ENCODE measurements at places on chromosomes 5 and 9.

DNA sequence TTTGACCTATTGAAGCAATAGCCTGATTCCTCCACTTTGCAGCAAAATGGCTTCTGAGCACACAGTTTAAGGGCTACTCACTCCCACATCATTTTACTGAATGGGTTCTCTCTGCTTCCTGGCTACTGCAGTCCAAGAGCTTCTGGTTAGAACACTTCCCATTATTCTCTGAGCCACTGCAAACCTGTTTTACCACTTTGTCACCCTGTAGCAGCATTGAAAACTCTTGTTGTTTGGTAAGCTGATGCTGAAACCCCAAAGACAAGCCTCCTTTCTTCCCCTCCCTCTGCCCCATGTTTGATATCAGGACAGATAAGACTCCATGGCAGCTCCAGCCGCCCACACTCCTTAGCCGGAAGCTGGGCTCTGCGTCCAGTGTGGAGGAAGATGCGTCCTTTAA is 84.4 kb upstream of the RARS1 start:
- peak; percentile 72 for DNase-seq

GRCh38 chr9:128689293-128689774 is 312 bp downstream of the SET start:
- DNase-seq: no peak

DNA sequence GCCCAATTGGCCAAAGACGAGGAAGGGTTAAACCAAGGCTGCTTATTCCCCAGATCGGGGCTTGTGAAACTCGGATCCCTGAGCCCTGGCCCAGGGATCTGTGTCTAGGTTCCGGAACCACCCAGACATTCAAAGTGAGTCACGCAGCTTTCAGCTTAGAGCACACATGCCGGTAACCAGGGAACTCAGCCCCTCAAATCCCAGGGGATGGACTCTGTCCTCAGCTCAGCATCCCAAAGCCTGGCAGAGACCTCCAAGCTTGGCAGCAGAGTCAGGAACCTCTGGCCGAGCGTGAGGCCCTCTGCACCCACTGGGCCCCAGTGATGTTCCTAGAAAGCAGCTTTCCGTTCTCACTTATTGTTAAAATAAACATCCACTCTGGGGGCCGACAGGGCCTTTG is 5.1 kb downstream of the PNPLA7 start:
- no peak for DNase-seq

- DNase-seq: no peak
Measured at GRCh38 chr5:104564530-104564929, 1001.9 kb upstream of the NUDT12 start.

DNA sequence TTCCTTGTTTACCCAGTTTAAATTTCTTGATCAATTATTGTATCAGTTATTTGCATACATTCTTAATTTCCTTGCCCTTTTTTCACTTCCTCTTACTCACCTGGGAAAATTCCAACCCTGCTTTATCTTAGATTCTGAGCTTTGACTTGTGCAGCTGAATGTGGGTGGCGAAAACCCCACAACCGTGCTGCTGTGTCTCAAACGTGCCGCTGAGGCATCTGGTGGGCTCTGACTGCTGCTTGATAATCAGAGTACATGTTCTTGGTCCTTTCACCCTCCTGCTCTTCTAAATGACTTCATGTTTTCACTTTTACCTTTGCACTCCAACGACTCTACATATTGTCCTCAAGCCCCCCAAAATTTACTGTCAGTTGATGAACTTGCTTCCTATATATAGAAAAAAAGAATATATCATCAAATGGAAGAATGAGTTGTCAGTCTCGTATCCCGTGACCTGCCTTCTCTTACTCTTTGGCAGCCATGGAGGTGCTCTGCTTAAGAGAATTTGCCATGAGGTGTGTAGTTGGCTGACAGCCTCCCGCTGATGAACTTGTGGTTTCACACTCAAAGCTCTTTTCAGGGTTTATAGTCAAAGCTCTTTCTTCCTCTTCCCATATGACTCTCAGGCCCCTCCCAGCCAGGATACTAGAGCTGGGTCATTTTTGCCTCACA is 14.0 kb upstream of the JAK2 start:
- DNase-seq: no peak

GRCh38 chr5:156423597-156423996 is 96.6 kb downstream of the SGCD start:
- DNase-seq: no peak

GRCh38 chr5:170449232-170449631 is 54.6 kb upstream of the KCNIP1 start:
- DNase-seq: no peak

DNA sequence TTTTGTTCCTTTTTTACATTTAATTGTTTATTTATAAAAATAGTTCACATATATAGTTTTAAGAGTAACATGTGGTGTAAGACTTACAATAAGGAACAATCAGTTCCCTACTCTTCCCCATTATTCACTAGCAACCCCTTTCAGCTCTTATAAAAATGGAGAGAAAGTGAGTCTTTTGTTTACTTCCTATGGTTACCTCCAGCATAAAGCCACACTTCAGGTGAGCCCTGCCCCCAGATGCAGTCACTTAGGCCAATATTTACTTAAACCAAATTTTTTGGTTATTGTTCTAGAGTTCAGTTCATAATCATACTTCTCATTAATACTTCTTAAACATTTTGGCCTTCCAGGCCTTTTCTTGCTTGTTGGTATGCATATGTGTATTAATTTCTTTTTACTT is 33.7 kb downstream of the UBE2R2 start:
- peak; percentile 62 for DNase-seq

GRCh38 chr5:109805883-109806282 is 116.2 kb downstream of the MAN2A1 start:
- no peak for DNase-seq

GRCh38 chr5:113871972-113872371 is 358.5 kb downstream of the YTHDC2 start:
- no peak for DNase-seq

All from PC-3 (cell line).